ENCODE measurements at places on chromosomes 1 and 21.

GRCh38 chr21:35528116-35529042, 479.3 kb upstream of the RUNX1 start:
- no peak for DNase-seq

GRCh38 chr1:222557574-222557973, 9.7 kb upstream of the HHIPL2 start:
- DNase-seq, result no peak

- DNase-seq, result no peak
Measured at GRCh38 chr1:210908257-210908656, 225.7 kb downstream of the KCNH1 start.

GRCh38 chr21:42780617-42781016, 98.7 kb downstream of the WDR4 start:
- DNase-seq, result no peak

DNA sequence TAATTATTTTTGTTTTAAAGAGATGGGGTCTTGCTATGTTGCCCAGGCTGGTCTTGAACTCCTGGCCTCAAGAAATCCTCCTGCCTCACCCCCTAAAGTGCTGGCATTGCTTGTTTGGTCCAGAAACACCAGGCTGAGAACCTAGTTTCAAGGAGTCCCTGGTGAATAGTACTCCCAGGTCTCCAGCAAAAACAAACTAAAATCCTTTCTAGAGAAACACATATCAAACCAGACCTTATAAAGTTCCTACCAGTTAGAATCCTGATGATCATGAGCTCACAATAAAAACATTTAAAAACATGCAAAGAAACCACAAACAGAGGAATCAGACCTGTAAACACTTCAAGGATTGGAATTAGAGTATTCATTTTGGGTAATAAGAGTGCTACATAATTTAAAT, 34.4 kb upstream of the PADI1 start:
- DNase-seq, result no peak

- no peak for DNase-seq
Measured at GRCh38 chr1:15132965-15133364, 20.6 kb upstream of the TMEM51 start.

DNA sequence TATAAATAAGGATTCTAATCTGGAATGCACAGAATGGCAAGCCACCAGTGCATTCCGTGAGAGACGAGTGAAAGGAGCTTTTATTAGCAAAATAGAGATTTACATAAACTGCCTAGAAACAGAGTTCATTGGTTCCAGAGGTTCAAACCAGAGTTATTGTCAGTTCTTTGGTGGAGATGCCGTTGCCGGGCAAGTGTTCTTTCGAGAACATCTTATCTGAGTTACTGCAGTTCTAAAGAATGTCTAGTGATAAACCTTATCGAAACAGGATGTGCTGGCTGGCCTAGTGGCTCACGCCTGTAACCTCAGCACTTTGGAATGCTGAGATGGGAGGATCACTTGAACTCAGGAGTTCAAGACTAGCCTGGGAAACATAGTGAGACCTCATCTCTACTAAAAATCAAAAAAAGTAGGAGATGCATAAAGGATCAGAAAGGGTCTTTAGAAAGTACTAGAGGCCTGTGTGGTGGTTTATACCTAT, 19.9 kb upstream of the EVI5 start:
- DNase-seq, result no peak

DNA sequence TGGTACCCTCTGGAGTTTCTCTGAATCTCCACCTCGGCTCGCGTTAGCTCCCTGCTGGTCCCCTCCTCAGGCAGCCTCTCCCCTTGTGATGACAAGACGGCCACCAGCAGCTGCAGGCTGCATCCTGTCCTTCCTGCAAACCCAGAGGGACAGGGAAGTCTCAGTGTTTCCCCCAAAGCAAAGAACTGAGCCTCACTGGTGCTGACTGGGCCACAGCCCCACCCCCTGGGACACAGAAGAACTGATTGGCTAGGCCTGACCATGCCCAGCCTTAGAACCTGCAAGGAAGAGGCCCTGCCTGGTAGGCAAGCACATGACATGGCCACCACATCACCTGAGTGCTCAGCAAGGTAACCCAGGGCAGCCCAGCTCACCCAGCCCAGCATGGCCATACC, 34.6 kb downstream of the TMEM51 start:
- no peak for DNase-seq

DNA sequence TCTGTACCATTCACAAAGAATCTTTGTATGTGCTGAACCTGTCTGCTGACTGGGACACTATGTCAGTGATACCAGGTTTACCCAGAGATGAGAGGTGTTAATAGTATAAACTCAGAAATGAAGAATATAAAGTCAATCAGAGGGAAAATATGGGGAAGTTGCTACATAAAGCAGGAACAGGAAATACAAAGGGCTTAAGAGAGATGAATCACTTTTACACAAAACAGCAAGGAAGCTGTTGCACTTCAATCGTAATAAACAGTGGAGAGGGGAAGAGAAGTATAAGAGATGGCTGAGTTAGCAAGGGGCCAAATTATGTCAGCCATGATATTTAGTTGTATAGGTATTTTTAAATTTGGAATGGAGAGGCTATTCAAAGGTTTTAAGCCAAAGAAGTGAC, 890.2 kb upstream of the NCAM2 start:
- DNase-seq, result no peak

DNA sequence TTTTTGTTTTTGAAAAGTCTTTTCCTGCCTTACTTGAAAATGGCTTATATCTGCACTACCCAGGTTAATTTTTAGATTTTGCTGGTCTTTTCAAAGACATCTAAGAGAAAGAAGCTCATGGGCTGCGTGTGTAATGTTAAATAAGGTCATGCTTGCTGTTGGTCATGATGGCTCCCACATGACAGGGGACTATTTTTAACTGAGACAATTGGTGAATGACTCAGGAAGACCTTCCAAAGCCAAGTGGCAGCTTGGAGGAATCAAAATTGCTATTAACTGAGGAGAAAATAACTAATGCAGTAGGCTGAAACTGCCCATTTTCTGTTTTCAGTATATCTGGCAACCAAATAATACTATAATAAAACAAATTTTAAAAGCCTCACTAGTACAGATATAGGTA, 117.1 kb upstream of the SPAG17 start:
- DNase-seq, result no peak

DNA sequence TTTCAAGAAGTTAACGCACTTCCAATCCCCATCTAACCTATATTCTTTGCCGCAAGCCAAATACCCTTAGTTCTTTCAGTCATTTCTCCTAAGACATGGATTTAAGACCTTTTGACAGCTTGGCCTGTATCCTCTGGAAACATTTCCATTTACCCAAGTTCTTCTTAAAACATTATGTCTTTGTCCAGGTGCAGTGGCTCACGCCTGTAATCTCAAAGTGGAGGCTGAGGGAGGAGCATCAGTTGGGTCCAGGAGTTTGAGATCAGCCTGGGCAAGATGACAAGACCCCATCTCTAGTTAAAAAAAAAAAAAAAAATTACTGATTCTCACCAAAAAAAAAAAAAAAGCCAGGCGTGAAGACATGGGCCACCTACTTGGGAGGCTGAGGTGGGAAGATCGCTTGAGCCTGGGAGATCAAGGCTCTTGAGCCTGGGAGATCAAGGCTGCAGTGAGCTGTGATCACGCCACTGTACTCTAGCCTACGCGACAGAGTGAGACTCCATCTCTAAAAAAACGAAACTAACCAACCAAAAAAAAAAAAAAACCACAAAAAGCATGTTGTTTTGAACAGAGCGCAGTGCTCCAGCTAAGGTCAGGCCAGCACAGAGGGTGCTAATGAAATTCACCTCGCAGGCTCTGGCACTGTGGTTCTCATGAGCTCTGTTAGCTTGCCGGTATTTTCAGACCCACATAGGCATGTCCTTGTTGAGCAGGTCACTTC, 36.0 kb downstream of the NUAK2 start:
- DNase-seq, result no peak

- no peak for DNase-seq
Measured at GRCh38 chr1:245690156-245690690, 535.4 kb downstream of the KIF26B start.

GRCh38 chr1:47786316-47786715, 210.9 kb downstream of the TRABD2B start:
- DNase-seq, result no peak

DNA sequence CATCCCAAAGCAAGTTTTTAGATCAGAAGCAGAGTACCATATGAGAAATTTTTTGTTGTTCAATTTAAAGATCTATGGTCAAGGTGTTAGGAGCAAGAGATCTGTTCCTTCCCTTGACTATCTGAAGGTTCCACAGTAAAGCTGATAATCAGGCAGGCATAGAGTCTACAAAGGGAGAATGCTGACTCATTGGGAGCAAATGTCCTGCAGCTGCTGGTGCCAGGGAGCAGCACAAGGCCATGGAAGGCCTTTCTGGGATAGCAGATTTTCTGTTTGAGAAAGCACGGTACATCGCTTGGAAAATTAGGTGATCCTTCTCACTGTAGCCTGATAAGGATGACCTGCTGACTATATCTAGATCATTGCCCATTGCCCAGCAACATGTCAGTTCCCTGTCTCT, 210.1 kb upstream of the C1orf87 start:
- no peak for DNase-seq

DNA sequence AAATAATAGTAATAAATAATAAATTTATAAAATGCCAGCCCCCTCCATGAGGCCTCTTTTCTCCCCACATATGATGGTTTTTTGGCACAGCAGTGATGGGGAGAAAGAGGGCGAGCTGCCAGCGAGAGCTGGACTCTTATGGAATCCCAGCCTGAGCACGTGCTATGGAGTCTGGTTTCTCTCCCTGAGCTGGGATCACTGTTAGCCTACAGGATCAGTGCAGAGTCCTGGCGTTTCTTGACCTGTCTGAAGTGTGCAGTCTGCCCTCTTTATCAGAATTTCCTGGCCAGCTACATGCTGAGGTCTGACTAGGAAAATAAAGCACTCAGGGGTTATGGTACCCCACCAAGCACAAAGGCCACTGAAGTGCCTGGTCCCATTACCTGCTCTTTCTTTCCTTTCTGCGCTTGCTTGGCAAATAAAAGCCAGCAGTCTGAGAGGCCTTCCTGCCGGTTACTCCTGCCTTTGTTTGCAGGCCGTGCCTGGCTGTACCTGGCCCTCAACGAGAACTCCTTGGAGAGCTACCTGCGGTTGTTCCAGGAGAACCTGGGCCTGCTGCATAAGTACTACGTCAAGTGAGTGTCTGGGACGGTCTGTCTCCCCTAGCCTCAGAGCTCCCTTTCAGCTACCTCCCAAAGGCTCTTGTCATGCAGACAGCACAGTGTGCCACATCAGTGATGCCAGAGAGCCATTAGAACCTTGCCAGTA, 18.5 kb upstream of the SLC25A34 start:
- DNase-seq, result no peak

DNA sequence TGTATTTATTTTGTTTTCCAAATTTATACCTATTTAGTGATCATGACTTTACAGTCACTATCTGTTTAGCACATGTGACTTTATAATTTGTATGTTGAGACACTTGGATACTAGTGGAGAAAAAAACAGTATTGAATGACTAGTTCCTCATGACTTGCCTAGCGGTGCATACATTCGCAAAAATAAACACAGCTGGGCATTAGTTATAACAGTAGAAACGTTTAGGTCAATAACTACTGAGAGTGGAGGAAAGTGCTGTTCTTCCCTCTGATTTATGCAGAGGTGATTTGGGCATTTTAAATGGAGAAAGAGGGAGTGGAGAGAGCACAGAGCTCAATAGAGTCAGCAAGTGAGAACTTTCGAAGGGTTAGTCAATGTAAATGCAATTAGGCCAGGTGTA, 1679.0 kb upstream of the B3GALT2 start:
- DNase-seq, result no peak

DNA sequence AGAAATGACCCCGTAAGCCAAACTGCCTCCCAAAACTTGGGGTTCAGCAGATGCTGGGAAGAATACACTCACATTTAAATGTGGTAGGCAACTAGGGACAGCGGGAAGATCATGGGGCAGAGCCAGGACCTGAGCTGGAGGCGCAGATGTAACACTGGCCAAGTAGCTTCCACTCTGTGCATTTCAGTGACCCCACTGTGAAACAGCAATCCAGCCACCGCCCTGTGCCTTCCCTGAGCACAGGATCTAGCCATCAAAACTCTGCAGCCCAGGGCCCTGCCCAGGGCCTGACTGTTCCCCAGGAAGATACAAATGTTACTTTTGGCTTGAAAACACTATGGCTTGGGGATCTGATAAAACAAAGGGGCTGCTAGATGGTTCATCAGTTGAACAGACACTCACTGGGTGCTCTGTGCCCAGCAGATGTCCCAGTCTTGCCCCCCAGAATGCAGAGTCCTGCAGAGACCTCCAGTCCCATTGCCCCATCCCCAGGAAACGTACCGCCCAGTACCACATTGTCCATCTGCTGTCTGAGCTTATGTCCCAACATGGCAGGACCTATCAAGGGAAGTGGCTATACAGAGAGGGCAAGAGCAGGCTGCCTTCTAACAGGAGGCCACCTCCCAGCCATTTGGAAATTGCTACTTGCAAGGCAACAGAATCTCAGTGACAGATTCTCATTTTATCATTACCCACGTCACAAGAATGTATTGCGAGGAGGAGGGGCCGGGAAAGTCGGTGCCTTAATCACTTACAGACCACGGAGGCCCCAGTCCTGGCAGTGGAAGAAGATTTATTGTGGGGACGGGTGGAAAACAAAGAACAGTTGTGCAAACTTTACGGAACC, 124.0 kb downstream of the DMRTB1 start:
- DNase-seq, result no peak

DNA sequence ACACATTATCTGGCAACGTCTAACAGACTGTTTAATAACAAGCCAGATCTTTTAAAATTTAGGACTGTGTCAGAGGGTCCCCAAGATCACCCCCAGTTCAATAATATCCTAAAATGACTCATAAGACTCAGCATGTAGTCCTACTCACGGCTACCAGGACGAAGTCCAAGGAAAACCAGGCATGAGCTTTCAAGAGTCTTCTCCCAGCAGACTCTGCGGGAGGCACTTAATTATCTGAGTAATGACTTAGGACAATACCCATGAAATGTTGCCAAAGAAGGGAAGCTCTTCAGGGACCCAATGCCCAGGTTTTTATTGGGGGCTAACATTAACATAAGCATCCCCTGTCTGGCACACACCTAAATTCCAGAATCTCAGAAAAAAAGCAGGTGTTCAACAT, 7.0 kb downstream of the HFM1 start:
- no peak for DNase-seq

DNA sequence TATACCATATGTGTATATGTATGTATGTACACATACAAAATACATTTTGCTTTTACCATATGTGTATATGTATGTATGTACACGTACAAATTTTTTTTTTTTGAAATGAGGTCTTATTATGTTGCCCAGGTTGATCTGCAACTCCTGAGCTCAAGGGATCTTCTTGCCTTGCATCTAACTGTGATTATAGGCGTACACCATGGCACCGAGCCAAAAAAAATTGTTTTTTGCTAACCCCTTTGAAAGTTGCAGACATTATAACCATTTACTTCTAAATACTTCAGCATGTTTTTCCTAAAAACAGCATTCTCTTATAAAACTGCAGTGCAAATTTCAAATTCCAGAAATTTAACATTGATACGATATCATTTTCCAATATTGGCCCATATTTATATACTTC, 147.0 kb downstream of the POU2F1 start:
- DNase-seq, result no peak

GRCh38 chr21:27423038-27423437, 456.1 kb upstream of the ADAMTS5 start:
- no peak for DNase-seq

- no peak for DNase-seq
Measured at GRCh38 chr1:41226815-41227434, 15.2 kb downstream of the SCMH1 start.

GRCh38 chr1:72442262-72442661, 159.9 kb upstream of the NEGR1 start:
- no peak for DNase-seq

- no peak for DNase-seq
Measured at GRCh38 chr1:170732252-170732588, 68.3 kb downstream of the PRRX1 start.

Data from left lobe of liver (tissue), 2 donors.